ENCODE measurements at places on chromosomes 4 and X.

DNA sequence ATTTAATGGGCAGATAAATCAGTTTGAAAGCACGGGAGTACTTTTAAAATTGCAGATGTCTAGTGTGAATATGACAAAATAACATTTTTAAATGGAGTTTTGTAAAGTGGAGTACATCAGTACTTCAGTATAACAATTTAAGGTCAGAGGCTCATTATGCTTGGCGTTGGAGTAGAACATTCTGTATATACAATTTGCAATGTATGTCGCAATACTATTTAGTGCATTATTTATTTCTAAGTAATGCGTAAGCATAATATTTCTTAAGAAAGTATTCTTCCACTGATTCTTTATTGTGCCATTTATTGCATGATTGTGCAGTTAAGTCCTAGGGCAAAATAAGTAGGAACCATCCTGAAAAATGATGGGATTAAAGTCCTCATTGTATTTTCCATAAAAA, 461.6 kb downstream of the AFF2 start:
- DNase-seq: no peak

- no peak for DNase-seq
These were observed 750.3 kb downstream of the ARAP2 start for GRCh38 chr4:35493977-35494376.

DNA sequence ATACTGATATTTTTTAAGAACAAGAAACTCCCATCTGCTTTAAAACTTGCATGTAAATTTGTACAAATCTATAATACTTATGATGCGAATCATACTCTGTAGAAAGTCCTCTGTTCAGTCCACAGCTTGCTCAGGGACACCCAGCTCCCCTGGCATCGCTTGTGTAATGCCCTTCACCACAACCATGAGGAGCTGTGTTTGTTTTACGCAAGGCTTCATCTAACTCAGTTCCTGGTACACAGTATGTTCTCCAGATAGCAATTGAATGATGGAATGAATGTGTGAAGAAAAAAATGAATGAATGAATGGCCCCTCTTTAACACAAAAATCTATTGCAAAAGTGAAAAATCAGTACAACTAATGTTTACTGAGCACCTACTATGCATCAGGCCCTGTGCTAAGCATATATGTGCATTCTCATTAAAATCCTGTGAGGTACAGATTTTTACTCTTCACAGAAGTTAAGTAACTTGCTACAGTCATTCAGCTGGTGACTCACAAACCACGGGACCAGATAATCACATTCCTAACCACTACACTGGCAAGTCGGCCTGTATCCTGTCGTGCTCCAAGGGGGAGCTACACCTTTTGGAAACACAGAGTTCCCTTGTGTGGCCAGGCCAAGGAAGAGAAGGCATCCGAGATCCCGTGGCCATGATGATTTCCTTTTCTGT, 58.7 kb upstream of the KDR start:
- DNase-seq: peak; percentile 69

DNA sequence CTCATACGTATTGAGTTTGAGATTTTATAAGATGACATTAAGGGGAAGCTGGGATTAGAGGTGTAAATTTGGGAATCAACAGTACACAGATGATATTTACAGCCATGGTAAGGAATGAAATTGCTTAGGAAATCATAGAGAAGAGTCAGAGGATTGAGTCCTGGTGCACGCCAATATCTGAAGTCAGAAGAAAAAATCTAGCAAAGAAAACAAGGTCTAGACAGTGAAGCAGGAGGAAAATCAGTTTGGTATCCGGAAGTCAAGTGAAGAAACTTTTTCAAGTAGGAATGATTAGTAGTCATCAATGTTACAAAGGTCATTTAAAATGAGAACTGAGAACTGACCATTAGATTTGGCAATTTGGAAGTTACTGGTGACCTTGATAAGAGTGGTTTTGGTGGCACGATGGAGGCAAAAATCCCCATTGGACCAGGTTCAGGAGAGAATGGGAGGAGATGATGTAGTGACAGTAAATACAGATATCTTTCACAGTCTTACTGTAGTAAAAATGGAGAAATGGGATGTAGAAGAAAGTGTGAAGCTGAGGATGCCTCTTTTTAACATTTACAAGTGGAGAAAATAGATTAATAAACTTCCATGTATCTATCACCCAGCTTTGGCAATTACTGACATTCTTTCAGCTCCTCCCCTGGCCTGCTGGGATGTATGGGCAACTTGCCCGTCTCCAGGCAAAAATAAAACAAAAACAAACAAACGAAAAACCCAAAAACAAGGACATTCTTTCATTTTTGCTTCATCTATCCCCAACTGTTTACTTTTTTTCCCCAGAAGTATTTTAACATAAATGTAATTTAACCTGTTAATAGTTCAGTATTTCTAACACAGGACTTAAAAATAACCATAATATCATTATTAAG, 11.4 kb upstream of the GPR34 start:
- no peak for DNase-seq

DNA sequence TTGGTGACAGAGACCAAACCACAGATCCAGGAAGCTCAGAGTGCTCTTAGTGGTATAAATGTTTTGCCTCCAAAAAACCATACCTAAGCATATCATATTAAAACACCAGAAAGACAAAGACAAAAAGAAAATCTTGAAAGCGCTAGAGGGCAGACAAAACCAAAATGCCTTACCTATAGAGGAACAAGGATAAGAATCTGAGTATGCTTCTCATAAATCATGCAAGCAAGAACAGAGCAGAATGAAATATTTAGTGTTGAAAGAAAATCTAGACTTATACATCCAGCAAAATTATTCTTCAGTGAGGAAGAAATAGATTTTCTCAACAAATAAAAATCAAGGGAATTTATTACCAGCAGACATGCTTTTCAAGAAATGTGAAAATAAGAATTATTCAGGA, 941.0 kb upstream of the INTU start:
- no peak for DNase-seq

- no peak for DNase-seq
These were observed 2.8 kb downstream of the AWAT2 start for GRCh38 chrX:70046978-70047377.

DNA sequence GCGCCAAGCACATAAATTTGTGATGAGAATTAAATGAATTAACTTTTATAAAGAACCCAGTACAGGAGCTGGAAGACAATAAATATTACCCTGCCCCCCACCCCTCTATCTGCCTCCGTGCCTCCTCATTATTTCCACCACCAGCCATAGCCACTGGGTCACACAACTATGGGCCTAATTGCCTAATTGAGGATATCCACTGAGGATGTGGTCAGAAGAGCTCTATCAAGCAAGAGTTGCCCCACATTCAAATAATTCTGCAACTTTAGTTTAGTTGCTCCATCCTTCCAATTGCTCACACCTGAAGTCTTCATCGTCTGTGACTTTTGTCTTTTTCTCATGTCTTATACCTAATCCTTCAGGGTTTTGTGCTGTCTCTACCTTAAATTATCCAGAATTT, 9.5 kb upstream of the CXCL8 start:
- no peak for DNase-seq

GRCh38 chr4:187732524-187732923, 263.0 kb upstream of the ZFP42 start:
- no peak for DNase-seq

DNA sequence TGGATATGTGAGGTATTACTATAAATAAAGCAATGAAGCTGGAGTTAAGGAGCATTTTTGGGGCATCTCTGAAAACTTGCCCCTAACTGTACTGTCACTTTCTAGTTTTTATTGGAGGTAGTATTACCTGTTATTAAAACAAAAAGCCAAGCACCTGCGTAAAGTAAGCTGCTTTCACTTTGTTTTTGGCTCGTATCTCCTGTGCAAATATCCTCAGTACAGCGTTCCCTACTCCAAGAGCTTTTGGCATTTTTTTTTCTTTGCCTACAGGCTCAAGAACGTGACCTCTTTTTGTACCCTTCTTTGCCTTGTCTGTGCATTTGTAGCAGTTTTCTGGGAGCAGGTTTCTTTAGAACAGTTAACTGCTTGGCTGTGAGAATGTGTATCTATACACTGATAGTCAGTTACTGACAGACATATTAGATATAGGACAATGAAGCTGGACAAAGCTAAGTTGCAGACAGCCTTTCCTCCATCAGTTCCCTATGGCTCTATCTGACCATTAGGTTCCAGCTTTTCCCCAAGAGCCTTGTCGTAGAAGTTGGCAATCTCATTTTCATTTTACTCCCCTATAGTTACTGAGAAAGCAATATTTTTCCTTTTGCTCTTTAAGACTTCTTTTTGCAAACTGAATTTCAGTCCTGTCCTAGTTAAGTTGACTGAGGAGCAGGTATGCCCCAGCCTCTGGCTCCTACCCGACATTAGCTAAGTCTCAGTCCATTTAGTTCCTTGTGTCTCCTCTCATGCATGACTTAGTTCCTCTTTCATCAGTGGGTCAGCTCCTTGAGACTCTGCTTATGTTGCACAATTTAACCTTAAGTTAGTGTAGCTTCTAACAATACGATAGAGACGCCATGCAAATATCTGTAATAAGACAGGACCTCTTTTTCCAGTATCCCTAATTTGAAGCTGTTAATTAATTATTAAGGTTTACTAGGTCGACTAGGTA, 71.5 kb upstream of the HPRT1 start:
- DNase-seq: no peak

DNA sequence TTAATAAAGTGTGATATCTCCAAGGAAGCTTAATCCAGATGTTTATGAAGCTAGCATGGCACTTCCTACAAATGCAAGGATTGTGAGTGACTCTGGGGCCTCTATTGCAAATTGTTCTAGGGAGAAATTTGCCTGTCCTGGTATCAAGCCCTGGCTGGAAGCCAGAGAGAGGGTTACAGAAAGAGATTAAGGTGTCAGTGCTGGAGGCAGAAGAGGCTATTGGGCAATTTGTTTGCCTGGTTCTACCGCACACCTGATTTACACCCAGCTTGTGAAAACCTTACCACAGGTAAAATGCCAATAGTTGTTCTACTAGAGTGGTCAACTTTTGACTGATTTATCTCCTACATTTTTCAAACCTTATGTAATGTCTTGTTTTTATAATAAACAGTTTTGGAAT, 186.7 kb upstream of the FAT1 start:
- DNase-seq: no peak

DNA sequence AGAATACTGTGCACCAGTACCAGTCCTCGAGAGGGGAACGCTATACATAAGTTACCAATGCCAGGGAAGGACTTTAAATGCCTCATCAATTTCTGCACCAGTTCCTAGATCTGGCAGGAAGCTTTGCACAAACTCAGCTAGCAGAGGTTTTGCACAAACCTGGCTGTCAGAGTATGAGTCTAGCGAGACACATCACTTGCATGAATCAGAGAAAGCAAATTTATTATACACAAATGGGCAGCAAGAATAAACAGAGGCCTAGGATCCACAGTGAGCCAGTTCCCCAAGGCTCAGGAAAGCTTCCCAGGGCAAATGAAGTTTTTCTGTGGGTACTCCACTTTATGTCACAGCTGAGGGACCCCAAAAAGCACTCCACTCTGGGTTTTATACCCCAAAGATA, 523.5 kb downstream of the CFAP47 start:
- no peak for DNase-seq

DNA sequence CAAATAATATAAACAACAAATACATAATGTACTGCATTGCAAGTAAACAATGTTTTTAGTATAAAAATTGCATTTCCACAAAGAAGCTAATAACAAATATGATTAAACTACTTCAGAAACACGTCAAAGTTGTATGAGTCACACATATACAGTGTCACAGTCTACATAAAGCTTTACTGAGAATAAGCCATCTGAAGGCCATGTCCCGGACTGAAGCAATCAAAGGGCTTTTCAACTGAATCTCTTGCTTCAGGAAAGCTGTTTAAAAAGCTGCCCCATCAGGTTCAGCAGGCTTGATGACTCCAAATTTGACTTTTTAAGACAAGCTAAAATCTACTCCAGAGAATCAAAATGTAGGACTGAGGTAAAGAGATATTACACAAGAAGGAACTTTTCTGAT, 1476.8 kb downstream of the ADGRL3 start:
- DNase-seq: no peak

GRCh38 chrX:7690842-7691241, 152.1 kb upstream of the VCX start:
- no peak for DNase-seq

GRCh38 chrX:150014525-150014924, 76.2 kb upstream of the EOLA2 start:
- no peak for DNase-seq

GRCh38 chr4:121255986-121256750, 92.0 kb upstream of the TNIP3 start:
- no peak for DNase-seq

DNA sequence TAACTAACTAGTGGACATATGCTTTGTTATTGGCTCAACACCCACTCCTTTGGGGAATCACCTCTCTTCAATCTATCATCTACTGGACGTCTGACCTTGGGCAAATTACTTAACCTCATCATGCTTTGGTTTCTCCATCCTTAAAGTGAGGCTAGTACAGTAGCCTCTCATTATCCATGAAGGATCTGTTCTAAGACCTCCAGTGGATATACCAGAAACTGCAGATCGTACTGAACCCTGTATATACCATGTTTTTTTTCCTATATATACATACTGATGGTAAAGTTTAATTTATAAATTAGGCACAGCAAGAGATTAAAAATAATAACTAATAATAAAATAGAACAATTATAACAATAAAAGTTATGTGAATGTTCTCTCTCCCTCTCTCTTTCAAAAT, 56.2 kb downstream of the HMGB3 start:
- DNase-seq: no peak

GRCh38 chrX:74431797-74432196, 10.5 kb downstream of the SLC16A2 start:
- DNase-seq: no peak

DNA sequence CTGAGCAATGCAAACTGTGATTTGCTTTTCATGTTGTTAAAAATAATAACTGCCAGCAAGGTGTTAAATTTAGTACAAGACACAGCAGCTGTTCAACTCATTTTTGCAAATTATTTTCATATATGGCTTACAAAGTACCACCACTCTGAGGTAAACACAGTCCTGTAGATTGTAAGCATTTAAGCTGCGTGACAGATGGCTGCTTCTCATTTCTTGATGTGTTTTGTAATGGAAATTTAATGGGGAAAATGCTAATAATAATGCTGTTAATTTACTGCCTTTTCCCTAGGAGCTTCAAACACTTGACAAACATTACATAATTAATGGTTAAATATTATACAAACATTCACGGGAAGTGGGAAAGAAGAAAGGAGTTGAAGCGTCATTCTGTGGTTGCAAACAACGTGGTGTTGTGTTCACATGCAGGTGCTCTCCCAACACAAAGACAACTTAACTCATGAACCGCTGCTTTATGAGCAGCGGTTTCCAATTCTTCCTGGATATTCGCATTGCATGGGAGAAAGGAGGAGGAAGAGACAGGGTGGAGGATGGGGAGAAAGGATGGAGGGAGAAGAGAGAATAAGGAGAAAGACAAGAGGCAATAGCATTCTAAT, 236.8 kb upstream of the VCX start:
- no peak for DNase-seq

DNA sequence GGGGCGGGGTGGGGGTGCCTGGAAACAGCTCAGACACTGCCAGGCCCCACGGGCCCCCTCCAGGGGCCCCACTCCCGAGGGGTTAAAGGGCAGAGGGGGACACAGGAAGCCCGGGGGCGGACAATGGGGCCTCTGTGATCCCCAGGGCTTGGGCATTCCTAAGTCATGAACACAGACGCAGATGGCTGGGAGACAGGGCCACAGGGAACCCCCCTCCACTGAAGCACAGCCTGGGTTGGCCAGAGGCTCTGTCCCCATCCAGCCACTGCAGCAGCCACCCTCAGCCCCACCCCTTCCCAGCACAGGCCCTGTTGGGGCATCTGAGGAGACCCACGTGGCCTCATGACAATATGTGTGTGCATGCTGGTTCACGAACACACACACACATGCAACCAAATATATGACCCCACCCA, 3.9 kb downstream of the L1CAM start:
- no peak for DNase-seq

GRCh38 chrX:24276015-24276414, 37.9 kb downstream of the SUPT20HL2 start:
- no peak for DNase-seq

Data from Panc1 (cell line).